NCI-H187 treated with DMSO at 0.1 percent for 48 hours (cell line): ENCODE measurements at places on chromosomes 6 and 20.

DNA sequence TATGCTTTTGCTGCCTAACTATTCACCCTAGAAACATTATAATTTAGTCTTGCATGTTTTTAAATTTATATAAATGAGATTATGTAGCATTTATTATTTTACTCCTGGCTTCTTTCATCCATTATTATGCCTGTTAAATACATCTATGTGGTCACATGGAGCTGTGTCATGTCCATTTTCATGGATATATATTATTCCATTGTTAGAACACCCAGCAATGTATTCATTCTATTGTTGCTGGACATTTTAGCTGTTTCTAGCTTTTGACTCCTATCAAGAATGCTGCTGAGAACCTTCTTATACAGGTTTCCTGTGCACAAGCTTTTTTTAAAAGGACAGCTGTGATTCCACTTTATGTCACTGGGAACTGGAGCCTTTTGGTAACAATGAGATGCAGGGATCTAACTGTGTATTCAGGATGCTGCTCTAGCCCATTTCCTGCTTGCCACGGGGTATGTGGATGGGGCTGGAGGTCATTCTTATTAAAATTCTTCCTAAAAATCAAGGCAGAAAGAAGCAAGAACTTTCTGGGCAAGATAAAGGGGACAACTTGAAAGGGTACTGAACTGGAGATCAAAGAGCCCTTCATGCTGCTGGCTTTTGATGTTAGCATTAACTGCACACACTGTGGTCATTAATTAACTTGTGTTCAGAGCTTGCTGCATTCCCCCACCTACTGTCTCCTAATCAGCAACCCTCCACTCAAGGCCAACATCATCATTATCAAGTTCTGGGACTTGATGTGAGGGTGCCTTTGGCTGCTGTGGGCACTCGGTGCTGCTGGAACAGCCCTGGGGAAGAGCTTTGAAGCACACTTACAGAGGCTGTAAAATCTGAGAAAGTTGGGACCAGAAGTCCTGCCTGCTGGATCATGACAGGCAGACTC, 96.6 kb upstream of the AKIRIN2 start:
- DNase-seq: no peak

DNA sequence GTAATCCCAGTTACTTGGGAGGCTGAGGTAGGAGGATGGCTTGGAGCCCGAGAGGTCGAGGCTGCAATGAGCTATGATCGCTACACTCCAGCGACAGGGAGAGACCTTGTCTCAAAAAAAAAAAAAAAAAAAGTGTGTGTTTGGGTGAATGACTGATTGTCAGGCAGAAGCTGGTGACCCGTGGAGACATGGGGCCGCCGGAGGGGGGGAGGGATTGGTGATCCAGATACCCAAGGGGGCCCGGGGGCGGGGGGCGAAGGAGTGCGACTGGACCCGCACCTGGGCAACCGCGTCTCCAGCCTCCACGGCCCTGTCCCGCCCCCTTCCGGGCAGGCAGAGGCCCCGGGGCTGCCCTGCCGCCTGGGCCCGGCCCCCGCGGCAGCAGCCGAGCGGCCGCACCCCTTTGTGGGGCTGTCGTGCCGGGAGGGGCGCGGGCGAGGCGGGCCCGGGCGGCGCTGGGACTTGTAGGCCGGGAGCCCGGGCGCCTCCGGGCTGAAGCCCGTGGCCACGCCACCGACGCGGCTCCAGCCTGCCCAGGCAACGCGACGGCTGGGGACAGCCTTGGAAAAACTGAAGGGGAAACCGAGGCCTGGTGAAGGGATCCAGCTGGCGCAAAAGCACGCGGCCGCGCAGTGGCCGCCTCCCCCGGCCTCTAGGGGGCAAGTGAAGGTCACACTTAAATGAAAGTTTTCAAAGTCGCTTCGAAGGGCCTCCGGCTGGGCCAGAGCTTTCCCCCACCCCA, 2.1 kb upstream of the RBM38 start:
- DNase-seq: no peak

DNA sequence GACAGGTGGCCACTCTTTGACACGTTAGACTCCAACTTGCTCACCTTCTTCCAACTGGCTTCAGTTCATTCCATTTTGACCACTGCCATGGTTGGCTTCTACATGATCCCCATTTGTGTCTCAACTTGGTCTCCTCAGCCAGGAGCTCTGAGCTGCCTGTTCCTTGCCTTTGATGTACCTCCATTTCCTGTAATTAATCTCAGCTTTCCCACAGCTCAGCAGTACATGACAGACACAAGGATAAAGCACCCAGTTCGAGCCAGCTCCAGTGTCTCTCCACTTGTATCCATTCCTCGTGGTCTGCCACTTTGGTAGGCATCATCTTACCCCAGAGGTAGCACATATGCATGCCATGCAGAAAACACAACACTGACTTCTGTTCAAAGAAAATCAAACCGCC, 161.0 kb downstream of the TSHZ2 start:
- DNase-seq: no peak

- DNase-seq: no peak
Observed at GRCh38 chr6:71254323-71254722, 34.3 kb upstream of the OGFRL1 start.

DNA sequence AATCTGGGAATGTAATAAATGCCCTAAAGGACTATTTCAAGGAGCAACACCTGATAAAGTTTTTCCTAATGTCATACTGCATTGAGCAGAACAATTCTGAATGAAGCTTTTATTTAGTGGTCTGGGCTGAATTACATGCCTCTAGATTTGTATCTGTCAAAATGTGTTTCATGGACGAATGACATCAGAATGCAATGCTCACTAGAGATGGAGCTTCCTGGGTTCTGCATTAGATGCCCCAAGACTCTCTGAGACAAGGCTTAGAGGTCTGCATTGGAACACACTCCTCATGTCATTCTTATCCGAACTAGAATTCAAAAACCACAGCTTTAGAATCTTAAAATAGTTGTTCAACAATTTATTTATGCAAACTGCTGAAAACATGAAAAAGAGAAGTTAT, 62.0 kb downstream of the SYNE1 start:
- no peak for DNase-seq

GRCh38 chr6:157597461-157598312, 216.7 kb downstream of the ZDHHC14 start:
- DNase-seq: no peak

DNA sequence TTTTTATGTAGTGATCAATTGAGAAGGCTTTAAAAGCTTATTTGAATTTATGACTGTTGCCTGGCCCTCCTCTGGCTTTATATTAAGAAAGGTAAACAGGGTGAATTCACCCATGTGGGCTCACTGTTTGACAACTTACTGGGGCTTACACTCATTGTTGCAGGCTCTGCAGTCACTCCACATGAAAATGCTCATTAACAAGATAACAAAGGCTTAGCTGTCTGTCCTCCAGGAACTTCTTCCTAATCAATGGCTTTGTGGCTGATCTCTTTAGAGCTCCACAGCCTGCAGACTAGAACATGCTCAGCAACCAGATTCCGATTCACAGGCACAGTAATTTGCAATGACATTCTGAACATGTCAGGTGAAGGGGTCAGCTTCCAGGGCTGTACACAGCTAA, 323.2 kb upstream of the MAN1A1 start:
- DNase-seq: no peak

DNA sequence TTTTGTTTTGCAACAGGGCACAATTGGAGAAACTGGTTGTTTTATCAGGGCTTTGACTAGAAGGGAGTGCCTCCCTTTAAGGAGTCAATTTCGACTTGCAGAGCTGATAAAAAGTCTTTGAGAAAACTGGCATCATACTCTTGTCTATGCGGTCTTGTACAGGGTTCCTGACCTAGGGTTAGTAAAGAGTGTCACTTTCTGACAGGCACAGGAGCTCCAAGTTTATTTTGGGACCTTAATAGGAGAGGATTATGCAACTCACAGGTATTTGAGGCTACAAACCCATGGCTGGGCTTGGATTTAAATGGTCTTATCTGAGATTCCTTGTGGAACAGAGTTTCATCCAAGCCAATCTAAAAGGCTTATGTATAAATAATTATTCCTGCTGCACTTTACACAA, 365.4 kb downstream of the HTR1B start:
- no peak for DNase-seq

- no peak for DNase-seq
Observed at GRCh38 chr6:109257494-109257893, 124.8 kb downstream of the CD164 start.
